ENCODE measurements at places on chromosomes 7 and 10.
A peak's percentile ranks its signal among the peaks of the same experiment; 100 is the strongest.

- no peak for DNase-seq
Observed at GRCh38 chr10:123011987-123012386, 3.2 kb downstream of the ACADSB start.

DNA sequence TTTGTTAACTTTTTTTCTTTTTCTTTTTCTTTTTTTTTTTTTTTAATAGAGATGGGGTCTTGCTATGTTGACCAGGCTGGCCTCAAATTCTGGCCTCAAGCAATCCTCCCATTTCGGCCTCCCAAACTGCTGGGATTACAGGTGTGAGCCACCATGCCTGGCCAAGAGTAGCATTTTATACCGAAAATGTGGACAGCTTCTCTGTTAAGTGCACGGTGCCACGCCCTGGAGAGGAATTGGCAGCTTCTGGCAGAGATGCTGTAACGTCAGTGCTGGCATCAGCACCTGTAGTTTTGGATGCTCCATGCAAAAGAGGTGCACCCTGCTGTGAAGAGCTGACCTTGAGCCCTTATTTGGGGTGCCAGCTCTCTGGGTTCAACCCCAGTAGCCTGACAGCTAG is 18.2 kb downstream of the IL15RA start:
- DNase-seq: no peak

DNA sequence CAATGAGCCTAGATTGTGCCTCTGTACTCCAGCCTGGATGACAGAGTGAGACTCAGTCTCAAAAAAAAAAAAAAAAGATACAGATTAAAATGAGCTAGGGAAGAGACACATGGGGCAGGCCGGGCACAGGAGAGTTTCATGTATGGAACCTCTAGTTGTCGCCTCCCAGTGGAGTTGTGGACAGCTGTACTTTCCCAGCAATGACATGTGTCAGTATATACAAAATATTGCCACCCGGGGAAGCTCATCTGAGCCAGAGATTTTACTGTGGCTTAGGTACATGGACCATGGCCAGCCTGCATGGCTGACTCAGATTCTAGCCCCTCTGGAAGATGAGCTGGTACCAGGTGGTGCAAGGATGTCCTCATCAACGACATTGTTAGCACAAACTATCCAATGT is 87.4 kb downstream of the COL26A1 start:
- DNase-seq: no peak

GRCh38 chr7:70743531-70744325 is 388.2 kb upstream of the GALNT17 start:
- DNase-seq: no peak

DNA sequence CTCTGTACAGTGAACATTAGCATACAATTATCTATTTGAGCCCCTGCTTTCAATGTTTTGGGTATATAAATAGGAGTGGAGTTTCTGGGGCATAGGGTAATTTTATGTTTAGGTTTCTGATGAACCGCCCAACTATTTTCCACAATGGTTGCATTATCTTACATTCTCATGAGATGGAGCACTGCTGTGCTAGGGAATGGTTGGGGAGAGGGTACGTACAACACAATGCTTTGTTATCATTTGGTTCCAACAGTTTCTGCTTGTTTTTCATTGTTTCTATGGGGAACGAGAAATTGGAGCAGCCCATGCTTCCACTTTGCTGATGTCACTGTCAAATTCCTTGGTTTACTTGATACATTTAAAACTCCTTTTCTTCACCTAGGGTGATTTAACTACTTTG is 1115.3 kb downstream of the REEP3 start:
- DNase-seq: no peak

DNA sequence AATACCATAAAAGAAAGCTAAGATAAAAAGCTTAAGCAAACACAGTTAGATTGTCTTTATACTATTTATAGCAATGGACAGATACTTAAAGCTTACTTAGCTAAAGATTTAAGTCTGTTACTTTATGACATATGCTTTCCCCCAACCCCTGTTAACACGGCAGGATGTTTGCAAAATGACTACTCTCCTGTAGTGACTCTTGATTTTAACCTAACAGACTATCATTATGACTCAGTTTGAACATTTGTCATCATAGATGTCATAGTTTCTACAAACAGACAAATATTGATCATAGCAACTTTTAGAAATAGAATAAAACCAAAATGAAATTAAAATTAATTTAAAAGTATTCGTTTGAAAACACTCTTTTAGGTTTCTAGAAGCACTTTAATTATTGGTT is 7.8 kb upstream of the COMMD3 start:
- DNase-seq: no peak

DNA sequence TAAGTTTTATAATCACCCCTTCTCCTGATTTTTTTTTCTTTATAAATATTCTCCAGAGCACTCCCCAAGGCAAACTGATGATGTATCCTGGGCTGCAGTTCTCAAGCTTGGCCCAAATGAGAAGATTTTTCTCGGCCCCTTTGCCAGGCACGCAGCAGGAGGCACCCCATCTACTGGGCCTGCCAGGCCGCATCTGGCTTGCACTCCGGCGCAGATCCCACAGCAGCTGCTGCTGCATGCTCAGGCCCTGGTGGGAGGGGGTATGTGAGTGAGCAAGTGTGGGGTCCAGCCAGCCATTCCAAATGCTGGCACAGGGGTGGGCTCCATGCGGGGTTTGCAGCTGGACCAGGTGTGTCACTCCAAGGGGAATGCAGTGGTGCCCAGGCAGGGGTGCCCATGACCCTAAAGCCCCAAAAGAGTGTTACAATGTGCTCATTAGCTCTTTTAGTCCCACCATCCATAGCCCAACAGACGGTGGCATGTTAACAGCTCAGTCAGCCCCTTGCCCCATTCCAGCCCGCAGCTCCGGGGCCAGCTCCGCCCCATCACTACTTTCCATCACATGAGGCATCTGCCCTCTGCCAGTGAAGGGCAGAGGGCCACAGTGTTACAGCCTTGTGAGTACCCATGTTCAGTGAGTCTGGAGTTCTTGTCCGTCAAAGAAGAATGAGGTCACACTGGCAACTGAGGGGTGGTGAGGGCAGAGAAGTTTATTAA is 25.9 kb downstream of the OAT start:
- DNase-seq: no peak

DNA sequence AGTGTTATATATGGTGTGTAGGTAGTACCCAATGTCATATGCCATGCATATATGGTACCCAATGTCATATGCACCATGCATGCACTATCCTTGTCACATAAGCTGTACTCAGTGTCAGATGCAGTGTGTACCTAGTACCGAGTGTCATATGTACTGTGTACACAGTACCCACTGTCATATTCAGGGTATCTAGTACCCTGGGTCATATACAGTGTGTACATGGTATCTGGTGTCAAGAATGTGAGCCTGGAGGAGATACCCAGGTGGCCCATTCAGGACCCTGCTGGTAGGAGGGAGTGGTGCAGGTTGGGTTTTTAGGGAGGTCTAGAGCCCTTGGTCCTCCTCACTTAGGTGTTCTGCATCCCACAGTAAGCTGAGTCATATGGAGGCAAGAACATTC is 1.8 kb downstream of the ZMYND11 start:
- DNase-seq: peak; percentile 57

DNA sequence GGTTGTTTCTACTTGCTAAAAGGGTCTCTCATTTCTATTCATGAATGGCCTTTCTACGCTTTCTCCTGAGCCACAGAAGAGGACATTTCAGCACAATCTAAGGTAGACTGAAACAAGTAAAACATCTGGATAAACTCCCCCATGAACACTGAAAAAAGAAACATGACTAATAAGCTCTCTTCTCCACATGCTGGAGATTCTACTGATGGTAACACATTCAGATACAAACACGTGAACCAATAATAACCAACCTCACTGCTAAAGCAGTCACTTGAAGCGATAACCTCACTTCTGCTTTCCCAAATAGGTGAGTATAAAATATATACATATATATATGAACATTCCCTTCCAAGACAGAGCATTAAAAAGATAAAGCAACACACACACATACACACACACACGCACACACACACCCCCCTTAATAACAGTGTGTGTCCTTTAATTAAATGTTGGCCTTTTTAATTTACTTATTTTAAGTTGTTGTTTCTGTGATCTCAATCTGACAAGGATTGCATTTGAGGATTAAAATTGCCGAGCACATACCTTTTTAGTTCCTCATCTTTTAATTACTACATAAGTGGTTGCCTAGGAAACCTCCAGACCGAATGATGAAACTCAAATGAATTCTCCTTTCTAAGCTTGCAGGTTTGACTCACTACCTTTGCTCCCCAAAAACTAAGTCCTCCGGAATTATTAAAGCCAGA is 292.4 kb upstream of the KLF14 start:
- no peak for DNase-seq

- DNase-seq: no peak
Observed at GRCh38 chr7:32259931-32260596, 189.9 kb upstream of the PDE1C start.

- DNase-seq: no peak
Observed at GRCh38 chr7:157684909-157685429, 348.2 kb downstream of the DNAJB6 start.

GRCh38 chr7:102973096-102973802 is 60.4 kb downstream of the LRRC17 start:
- DNase-seq: no peak

GRCh38 chr7:73567846-73568685 is 10.3 kb downstream of the TBL2 start:
- DNase-seq: no peak

- peak; percentile 57 for DNase-seq
Observed at GRCh38 chr7:12067156-12067831, 143.8 kb upstream of the TMEM106B start.

- DNase-seq: no peak
Observed at GRCh38 chr7:30650421-30650808, 31.8 kb downstream of the CRHR2 start.

GRCh38 chr10:43816351-43817321 is 168.0 kb upstream of the ZNF32 start:
- peak; percentile 72 for DNase-seq

DNA sequence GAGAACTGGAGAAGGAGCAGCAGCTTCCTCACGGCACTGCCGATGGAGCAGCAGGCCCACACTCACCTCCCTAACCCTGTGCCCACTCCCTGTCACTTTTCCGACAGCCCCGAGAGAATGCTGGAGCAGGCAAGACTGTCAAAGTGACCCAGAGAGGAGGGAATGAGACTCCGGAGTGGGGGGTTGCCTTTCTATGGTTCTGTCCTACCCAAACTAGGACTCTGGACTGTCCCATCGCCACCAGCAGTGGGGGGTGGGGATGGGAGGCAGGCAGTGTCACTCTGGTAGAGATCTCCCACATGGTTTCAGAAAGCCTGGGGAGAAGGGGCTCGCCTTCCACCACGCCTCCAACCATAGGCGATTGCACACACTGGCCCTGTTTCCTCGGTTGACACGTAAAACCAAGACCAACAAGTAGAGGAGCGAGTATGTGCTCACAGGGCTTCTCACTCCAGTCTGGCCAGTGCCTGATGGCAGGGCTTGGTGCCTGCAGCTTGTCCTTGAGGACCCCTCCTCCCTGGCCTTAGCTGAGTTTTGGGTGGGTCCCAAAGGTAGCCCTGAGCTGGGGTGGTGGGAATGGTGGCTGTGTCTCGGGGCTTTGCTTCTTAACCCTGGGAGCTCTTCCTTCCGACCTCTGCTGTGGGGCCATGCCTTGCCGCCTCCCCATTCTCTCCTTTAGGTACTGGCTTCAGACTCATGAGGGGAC is 148.5 kb downstream of the PTPN20 start:
- no peak for DNase-seq

DNA sequence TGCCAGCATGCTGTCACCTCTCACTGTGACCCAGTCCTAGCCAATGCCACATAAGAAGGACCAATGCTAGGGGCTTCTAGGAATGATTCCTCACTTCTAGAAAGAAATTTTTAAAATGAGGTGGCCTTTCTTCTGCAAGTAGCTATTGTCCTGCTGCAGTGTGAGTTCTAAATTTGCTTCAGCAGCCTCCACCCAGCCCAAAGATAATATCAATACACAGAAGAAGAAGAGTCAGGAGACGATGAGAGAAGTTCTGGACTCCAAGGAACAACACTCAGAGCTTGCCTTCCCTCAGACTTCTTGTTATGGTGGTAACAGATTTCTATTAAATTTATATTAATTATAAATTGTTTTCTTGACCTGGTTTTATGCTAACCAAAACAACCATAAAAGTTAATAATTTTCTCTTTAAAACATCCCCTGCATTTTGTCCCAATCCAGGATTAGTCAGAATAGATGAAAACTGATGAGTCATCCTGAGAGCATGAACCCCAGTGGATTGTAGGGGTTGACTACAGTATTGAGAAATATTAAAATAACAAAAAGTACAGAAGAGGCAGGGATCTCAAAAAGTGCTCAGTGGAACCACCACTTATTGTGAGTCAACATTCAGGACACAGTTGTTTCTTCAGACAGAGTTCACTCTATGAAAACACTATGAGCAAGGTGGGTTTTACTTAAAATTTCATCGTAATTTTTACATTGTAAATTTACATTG is 29.6 kb upstream of the AKR1C2 start:
- no peak for DNase-seq

- DNase-seq: no peak
Observed at GRCh38 chr7:23211589-23211988, 29.7 kb downstream of the NUP42 start.

GRCh38 chr10:131855461-131856401 is 45.1 kb upstream of the PPP2R2D start:
- no peak for DNase-seq

DNA sequence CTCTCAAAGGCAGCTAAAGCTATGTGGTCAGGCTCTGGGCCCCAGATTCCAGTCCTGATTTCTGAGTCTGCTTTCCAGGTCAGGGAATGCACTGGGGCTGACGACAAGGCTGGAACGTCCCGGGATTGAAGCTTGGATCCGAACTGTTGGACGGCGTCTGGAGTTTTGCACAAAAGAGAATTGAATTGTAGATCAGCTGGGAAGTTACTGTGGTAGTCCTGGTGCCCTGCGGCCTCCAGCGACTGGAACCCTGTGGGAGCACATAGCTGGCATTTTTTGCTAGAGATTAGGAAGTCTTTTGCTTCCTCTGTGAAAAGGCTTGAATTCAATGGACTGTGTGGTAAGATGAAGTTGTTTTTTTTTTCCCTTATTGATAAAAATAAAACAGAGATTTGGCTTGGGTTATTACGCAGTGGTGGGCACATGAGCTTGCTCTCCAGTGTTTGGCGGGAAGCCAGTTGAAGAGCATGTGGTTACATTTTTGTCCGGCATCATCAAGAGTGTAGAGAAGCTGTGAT is at the start of gene HK1:
Gene HK1, plus strand, starts transcription at position 51 of the 518 bp plus-strand sequence.
- no peak for DNase-seq

DNA sequence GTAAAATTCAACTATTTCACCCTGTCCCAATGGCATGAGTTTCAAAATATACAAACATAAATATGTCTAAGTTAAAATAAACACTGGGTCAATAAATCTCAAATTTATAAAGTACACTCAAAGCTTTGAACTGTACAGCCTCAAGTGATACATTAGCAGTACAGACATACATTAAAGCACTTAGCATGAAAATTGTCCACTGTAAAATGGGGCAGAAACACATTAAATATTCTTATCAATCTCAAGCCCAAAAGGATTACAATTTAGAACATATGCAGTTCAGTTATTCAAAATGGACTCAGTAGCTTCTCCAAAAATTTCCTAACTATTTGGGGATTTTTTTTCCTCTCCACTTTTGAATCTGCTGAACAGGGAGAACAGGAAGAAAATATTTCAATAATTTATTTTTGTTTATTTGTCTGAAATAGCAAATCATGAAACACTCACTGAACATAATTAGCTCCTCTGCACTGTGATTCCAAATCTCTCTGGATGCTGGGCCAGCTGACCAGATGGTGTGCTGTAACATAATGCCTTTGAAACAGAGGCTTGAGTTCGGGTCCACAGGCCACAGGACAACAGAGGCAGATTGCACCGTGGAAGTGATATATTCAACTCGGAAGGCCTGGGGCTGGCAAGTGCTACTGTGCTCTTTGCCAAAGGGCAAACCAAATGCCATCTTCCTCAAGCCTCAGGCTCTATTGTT is 248.9 kb upstream of the LRRN3 start:
- DNase-seq: no peak

Data from activated naive CD8-positive, alpha-beta T cell treated with anti-CD3 and anti-CD28 coated beads, Interleukin-2, amount 50 U/mL, for 24 hours (primary cell).